ENCODE measurements at places on chromosomes 11 and 22. TPM values are rescaled to one million over a fixed set of nuclear protein-coding genes. Genes with fewer than 3 reads are reported as not detected.

DNA sequence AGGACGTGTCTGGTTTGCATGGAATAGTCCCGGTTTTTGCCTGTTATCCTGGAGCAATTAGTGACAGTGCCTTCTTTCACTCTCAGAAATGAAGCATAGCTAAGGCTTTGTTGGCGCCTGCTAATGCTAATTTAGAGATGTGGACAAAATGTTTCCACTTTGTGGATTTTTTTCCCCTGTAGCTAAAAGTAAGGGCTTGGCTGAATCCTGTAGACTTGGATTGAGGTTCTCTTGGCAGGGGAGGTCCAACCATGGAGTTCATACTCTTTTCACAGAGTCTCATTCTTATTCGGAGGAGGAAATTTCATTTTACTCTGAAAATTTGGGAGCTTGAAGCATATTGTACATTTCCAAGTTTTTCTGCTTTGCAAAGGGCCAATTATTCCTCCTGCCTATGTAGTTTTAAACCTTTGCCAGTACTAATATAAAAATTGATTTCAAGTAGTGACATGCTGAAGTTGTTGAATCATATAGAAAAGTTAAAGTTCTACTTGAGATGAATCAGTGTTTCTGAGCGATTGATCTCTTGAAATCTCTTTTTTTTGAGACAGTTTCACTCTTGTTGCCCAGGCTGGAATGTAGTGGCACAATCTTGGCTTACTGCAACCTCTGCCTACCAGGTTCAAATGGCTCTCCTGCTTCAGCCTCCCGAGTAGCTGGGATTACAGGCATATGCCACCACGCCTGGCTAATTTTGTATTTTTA lies 20.0 kb downstream of the PPFIA1 start:
- DNase-seq: no peak

DNA sequence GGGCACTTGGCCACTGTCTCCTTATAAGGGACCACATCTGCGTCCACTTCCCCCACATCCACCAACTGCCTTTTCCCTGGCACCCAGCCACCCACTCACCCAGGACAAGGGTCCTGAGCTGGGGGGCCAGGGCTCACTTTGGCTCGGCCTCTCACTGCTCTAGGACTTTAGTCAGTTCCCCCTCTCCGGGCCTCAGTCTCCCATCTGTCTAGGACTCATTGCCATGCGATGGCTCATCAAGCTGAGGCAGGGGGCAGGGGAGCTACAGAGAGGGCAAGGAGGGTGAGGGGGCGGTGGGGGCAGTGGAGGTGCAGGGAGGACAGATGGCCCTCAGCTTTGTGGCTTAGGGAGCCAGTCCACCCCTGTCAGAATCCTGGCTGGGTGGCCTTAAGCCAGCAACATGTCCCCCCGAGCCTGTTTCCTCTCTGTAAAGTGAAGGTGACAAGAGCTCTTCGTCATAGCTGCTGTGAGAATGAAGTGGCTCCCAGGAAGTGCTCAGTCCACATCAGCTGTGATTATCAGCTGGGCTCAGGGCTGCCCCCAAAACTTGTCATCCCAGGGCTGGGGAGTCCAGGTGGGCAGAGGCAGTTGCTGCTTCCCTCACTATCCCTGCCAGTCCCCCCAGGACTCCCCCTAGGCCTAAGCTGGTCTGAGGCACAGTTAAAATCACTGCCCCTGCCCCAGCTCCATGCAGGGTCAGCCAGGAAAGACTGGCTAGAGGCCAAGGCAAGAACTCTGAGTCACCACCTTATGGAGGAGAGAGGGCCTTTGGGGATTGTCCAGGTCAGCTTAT lies 14.9 kb downstream of the RAC2 start:
- DNase-seq: peak; percentile 33

DNA sequence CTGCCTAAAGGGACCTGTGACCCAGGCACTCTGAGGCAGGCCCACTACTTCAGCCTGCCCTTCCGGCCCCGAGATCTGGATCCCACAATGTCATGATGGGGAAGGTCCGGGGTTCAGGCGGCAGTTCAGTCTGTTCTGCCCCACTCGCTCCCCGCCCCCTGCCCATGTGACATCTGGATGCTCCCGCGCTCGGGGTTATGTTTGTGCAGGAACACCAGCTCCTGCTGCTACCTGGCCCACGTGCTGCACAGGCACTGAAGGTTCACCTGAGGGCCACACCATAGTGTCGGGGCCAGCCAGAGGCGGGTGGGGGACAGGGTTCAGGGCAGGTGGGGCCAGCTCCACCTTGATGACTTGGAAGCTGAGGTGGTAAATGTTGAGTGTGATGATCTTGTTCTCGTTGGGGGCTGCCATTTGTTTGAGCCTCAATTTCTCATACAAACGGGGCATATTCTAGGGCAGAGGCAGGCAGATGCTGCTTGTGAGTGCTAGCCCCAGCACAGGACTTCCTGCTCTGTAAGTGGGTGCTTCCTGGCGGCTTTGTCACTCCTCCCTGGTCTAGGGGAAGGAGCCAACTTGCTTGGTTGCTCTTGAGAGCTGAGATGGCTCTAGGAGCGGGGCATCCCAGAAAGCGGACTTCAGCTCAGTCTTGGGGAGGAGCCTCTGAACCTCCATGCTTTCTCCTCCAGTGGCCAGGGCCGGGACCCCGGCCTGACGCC lies 4.4 kb upstream of the SIPA1 start:
- no peak for DNase-seq

- DNase-seq: no peak
Observed at GRCh38 chr11:12404436-12404835, 27.1 kb downstream of the PARVA start.

DNA sequence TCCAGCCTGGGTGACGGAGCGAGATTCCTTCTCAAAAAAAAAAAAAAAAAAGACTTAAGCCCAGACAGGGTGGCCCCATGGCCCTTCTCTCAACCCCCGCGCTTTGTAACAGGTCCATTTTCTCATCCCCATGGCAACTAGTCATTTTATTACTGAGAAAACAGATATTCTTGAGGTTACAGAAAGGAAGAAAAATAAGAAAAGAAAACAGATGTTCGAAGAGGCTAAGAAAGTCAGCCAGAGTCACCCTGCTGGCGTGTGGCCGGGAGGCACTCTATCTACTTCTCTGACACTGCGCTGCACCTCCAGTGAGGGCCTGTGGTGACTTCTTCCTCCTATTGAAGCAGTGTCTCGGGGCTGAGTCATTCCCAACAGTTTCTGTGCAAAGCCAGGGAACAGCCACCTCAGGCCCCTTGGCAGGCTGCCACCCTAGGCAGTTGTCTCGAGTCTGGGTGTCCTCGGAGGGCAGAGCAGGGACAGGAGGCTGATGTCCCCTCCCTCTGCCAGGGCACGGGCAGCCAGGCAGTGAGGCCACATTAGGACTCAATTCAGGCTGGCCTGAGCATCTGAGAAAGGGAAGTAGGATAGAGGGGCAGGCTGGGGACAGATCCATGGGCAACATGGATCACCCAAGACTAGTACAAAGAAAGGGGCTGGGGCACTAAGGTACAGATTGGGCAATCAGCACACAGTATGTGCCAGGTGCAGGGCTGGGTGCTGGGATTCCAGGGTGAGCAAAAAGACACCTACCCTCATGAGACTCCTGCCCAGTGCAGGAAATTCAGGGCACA lies 16.4 kb upstream of the SYVN1 start:
- DNase-seq: no peak

DNA sequence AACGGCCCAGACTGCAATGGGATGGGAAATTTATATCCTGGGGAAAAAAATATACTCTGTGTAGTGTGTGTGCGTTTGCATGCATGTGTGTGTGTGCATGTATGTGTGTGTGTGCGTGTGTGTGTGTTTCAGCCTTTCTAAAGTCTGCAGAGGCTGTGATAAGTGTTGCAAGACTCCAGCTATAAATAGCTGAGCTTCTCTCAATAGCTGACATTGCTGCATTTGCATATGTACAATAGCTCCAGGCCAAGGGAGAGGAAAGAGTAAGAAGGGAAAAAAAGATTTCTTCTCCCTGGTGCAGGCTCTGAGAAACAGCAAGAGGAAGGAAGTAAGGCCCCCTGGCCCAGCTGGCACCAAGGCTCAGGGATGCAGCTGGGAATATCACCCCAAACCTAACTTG lies 483.0 kb downstream of the MN1 start:
- DNase-seq: no peak

- DNase-seq: no peak
Observed at GRCh38 chr22:20428496-20429253, 8.9 kb downstream of the SCARF2 start.

Gene TUB
- total RNA-seq: 1.8 TPM

Gene CYTH4
- 0.47 TPM for total RNA-seq

Gene RAC2
- total RNA-seq: 126 TPM

Gene KRTAP5-7
- total RNA-seq: not detected
